ENCODE measurements at places on chromosomes 6 and 20.

DNA sequence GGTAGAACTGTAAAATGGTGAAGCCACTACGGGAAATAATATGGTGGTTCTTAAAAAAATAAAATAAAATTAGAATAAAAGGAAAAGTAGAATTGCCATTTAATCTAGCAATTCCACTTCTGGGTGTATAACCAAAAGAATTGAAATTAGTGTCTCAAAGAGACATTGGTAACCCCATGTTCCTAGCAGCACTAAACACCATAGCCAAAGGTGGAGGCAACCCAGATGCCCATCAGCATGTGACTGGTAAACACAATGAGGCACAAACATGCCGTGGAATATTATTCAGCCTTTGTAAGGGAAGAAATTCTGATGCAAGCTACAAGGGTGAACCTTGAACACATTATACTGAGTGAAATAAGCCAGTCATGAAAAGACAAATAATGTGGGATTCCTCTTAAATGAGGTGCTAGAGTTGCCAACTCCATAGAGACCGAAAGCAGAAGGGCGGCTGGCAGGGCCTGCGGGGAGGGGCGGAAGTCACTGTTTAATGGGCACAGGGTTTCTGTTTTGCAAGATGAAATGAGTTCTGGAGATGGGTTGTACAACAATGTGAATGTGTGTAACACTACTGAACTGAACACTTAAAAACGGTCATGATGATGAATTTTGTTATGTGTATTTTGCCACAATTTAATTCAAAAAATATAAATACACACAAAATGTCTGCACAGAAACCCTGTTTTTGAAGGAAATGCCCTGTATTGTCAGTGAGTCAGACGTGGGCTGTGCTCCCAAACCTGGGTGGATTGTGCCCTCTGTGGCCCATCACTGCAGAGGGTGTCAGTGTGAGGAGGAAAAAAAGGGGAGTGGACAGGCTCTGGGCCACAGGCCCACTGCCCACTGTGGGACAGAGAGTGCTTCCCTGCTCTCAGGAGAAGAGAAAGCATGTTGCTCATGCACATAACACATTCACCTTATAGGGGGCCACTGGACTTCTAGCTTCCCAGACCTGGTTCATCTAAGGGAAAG lies 49.6 kb upstream of the CD93 start:
- no peak for DNase-seq

- DNase-seq = peak; percentile 70
Measured at GRCh38 chr6:149129371-149130077, 188.0 kb upstream of the TAB2 start.

DNA sequence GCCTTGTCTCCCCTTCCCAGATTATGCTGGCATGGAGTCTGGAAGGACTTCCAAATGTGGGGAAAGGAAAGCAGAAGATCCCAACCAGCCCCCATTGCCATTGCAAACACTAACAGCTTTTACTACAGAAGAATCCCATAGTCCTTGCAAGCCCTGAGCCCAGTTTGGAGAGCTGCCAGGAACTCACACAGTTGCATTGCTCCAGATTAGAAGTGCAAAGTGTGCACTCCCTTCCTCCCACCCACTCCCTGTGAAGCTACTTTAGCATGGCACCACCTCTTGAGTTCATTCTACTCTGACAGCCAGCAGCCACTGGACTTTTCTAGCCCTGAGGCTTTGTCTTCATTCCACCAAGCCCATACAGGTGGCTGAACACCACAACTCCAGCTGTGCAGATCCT lies 67.6 kb downstream of the SLC22A2 start:
- DNase-seq = no peak

DNA sequence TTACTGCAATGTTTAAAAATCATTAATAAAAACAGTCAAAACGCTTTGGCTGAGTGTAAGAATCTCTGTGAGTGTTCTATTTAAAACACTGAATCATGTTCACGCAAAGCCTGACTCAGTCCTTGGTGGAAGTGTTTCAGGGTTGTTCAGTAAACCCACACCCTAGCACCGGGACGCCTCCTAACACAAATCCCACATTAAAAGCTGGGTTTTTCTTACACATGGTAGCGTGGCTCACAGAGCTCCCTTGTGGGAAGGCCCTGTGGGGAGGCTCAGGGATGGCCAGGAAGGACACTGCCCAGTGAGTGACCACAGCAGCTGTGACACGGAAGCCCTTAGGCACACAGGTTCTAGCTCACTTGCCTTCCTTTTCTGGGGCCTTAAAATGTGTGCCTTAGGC lies 80.2 kb downstream of the GMPR start:
- DNase-seq = no peak

DNA sequence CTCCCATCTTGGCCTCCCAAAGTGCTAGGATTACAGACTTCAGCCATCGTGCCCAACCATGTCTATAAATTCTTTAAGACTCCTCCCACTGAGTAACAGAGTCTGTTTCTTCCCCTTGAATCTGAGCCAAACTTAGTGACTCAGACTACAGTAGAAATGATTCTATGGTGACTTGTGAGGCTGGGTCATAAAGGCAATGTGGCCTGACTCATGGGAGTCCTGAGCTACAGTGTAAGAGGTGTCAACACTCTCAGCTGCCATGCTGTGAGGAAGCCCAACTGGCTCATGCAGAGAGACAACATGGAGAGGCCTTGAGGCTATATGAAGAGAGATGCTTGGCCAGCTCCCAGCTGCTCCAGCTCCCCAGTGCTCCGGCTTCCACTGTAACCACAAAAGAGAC lies 5.2 kb upstream of the NRSN2 start:
- no peak for DNase-seq

GRCh38 chr6:84685983-84686584 lies 78.3 kb downstream of the TBX18 start:
- no peak for DNase-seq

- DNase-seq = no peak
Measured at GRCh38 chr6:65799389-65799788, 92.4 kb upstream of the EYS start.

DNA sequence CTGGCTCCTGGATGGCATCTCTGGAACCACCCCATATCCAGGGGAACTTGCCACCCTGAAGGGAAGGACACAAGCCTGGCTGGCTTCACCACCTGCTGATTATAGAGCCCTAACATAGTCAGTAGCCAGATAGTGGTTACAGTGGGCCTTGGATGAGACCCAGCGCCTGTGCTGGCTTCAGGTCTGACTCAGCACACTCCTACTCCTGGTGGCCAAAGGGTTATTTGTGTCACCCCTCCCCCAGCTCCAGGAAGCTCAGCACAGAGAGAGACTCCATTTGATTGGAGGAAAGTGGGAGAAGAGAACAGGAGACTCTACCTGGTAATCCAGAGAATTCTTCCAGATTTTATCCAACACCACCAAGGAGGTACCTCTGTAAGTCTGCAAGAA lies 12.8 kb downstream of the SNX14 start:
- DNase-seq = no peak

DNA sequence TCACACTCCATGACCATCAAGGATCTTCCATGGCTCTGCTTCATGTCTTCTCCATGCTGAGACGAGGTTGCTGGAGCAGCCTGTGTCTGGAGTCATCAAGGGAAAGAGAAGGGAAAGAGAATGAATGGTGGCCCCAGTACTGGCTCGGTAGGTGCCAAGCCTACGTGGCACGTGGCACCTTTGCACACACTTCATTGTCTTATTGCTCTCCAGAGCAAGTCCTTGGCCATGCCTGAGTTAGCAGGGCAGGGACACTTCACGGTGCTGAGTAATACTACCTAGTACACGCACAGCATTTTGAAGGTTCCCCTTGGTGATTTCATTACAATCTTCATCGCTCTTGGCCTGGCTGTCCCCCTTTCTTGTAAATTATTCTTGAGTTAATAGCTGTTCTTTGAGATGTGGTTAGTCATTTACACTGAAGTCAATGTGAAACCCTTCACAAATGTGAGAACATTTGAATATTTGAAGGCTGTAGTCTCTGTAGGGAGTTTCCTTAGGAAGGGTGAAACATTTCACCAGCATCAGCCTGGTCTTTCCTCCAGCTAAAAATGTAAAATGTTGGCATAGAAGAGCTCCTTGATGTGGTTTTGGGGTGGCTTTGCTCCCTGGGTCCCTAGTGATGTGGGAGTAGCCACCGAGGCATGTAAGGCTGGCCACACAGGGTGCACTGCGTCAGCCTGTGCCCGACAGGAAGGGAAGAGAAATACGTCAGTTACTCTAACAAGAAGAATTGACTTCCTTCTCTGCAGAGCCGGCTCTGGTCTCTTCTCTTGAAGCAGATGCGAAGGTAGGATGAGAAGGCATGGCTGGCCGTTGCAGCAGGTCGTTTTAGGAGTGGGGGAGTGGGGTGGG lies at the start of gene SYTL3:
Gene SYTL3 (plus strand): TSS at position 766 of the 855 bp plus-strand sequence. CDS start 13,215 bp downstream, outside the sequence.
- peak; percentile 69 for DNase-seq

- no peak for DNase-seq
Measured at GRCh38 chr20:54335299-54335698, 127.4 kb downstream of the PFDN4 start.

DNA sequence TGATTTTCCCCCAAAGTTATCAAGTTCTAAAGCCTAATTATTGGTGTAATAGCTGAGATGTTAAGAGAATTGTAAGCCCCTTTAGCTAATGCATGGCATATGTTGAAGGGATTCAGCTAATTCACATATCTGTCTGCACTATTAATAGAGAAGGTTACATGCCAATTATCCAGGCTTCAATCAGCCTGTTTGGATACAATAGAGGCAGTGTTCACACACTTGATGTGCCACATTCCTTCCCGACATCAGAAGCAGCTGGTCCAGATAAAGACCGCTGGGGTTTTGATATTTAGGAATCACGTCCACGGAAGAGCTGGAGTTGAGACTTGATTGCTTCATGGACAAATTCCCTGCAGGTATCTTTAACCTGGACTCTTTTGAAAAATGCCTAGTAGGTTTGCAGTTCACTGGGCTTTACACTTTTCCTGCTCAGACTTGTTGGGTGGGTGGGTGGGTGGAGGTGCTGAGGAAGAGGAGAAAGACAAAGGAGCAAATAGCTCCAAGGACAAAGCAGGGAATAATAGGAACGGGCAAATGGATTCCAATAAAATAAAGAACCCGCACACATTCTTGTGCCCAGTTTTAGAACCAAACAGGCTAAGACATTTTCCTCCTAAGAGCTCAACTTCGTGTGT lies 142.6 kb upstream of the ZNF217 start:
- no peak for DNase-seq

GRCh38 chr20:33790566-33790965 lies 20.6 kb upstream of the CHMP4B start:
- DNase-seq = no peak

- DNase-seq = no peak
Measured at GRCh38 chr6:109261811-109262210, 120.5 kb downstream of the CD164 start.

DNA sequence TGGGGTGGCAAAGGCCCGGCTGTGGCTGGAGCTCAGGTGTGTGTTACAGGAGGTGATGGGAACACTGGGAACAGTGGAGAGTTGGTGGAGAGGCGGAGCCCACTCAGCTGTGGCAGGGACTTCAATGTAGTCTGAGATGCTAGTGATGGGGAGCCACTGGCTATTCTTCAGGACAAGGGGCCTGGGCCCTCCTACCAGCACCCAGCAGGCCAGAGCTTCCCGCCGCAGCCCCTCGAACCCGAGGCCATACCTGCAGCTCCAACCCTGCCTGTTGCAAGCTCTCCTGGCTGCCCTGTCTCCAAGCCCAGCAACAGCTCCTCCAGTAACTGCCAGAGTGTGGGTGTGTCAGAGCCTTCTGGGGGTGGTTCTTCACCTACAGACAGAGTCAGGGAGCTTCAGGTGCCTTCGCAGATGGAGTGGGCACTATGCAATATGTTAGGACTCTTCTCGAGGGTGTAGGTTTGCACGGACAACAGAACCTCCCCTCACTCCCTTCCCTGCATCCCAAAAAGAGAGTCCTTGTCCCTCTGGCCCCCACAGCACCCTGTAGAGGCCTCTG lies 146.2 kb upstream of the MLN start:
- no peak for DNase-seq

DNA sequence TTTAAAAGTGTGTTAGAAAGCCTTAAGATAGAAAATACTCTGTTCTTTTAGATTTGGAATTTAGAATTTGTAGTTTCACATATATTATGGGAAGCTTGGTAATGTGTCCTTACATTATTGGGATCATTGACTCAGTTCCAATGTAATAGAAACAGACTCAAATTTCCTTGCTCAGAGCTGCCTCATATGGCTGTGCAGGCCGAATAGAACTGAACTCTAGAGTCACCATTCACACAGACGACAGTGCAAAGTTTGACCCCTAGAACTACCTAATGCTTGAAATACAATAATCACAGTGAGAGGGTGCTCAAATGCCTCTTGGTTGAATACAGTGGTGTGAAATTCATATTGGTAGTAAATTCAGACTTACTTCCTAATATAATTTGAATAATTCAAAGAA lies 482.7 kb upstream of the CITED2 start:
- DNase-seq = no peak

DNA sequence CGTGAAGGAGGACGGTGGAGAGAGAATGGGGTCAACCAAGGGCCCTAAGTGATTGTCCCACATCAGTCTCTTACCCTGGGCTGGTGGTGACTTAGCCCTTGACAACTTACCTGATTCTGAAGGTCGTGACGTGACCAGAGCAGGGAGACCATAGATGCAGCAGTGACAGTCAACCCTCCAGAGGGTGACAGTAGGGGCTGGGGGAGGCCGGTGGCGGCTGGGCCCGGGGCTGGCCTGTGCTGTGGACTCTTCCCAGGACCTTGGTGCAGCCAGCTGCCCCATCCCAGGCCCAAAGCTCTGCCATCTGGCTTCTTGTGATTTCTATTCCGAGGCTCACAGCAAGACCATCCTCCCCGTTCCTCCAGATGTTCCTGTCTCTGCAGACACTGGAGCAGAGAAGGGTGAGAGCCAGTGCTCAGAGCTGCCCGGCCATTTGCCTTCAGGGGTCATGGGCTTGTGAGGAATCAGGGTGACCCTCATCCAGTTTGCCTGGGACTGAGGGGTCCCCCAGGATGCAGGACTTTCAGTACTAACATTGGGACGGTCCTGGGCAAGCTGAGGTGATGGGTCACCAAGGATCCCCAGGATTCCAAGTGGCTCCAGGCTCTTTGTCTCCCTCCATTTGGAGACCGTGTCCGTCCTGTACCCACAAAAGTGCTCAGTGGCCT lies 36.0 kb downstream of the SUMO4 start:
- DNase-seq = no peak

GRCh38 chr6:168190646-168191443 lies 111.8 kb upstream of the FRMD1 start:
- DNase-seq = no peak

DNA sequence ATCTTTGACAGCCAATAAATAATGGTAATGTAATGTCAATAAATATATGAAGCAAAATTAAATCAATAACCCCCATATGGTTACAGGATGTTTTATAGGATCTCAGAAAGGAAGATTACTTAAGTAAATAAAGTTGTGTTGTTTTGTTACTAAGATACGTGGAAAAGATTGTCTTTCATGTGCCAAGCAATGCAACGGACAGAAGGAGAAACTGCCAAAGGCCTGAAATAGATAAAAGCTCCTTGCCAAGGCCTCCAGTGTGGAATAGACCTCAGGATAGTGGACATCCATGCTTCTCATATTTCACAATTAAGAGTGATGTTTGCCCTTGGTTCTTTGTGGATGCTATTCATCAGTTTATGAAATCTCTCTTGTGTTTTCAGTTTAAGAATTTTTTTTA lies 16.4 kb upstream of the FNDC1 start:
- DNase-seq = no peak

GRCh38 chr6:157019733-157020132 lies 242.6 kb downstream of the ARID1B start:
- no peak for DNase-seq

Data from right atrium auricular region (tissue), 2 donors.